ENCODE measurements at places on chromosomes 16 and 17.

GRCh38 chr16:66521951-66522771 lies 27.8 kb downstream of the TK2 start:
- no peak for DNase-seq

GRCh38 chr17:63066158-63066813 lies 100.3 kb downstream of the TANC2 start:
- DNase-seq, result no peak

DNA sequence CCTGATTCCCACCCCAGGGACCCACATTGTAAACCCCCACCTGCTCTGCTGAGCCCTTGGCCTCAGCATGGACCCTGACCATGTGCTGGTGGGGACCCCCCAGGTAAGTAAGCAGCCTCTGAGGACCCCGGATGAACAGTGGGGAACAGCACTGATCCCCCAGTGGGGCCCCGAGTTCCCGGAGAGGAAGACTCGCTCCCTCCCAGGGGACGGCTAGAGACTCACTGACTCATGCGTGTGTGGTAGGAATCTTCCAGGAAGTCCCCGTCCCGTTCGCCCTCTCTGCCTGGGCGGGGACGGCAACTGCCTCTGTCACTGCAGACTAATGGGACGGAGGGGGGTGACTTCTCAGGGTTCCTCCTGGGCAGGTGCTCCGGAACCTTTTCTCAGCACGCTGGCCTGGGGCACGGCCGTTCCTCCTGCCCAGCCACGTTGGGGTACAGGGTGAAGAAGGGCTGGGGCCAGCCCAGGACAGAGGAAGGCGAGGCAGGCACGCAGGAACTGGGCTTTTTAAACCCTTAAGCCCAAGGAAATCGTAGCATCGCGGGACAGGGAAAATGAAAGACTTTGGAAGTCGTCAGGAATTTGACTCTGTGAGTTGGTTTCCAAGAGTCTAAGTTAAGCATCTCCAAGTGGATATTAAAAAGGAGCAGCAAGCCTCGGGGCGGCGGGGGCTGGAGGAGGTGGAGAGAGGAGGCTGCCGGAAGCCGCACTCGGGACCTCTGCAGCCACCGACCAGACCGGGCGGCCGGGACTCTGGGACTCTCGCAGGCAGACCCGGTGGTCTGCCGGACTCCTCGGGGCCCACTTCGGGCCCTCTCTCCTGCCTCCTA lies 178.7 kb downstream of the SEC14L1 start:
- no peak for DNase-seq

GRCh38 chr17:4740025-4740351 lies 260 bp upstream of the CXCL16 start:
- no peak for DNase-seq

DNA sequence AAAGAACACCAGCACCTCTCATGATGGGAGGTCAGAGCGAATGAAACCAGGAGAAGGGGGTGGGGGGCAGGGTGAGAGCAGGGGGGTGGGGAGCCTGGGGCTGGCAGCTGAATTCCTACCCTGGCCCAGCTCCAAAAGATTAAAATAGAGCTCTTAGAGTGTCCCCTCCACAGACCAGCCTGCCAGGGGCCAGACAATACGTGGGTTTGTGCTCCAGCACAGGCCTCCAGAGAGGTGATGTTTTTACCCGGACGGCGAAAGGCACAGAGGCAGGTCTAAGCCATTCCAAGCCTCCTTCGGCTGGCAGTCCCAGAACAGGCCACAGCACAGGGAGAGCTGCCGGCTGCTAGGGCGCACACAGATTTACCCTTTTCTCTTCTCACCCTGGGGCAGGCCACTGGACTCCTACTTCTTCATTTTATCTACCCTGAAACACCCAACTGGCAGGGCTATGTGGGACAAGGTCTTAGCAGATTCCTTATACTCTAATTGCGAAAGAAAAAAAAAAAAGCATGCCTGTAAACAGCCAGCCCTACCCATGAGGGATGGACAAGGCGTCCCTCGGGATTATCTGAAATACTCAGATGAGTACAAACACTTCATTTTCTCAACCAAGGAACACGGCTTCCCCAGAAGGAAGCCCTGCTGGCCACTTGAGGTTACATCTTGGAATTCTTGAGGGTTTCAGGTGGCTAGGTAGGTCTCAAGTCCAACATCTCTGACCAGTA lies 71.9 kb upstream of the NOG start:
- no peak for DNase-seq

DNA sequence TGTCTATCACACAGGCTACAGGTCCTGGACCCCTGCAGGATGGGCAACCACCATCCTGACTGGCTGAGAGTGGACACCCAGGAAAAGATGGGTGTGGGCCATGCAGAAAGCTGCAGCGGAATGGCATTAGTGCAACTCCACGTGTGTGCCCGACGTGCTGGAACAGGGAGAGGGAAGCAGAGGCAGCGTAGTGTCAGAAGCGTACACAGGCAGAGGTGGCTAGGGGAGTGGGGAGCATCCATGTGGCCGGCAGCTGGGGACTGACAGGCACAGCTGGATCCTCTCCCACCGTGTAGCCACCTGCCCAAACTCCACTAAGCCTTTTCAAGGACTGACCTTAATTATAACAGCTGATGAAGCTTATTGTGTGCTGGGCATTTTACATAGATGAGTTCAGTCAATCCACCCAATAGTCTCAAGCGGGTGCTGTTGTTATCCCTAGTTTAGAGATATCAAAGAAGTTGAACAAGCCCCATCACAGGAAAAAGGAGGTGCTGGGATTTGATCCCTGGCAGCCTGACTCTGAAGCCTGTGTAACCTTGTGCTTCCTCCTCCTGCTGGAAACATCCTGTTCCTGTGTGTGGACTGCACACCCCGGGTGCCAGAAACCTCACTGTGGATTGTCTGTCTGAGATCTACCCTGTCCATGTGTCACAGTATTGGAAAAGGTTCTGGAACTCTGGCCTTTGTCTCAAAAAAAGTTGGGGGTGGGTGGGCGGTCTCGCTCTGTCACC lies 114.0 kb downstream of the PRKCA start:
- no peak for DNase-seq

DNA sequence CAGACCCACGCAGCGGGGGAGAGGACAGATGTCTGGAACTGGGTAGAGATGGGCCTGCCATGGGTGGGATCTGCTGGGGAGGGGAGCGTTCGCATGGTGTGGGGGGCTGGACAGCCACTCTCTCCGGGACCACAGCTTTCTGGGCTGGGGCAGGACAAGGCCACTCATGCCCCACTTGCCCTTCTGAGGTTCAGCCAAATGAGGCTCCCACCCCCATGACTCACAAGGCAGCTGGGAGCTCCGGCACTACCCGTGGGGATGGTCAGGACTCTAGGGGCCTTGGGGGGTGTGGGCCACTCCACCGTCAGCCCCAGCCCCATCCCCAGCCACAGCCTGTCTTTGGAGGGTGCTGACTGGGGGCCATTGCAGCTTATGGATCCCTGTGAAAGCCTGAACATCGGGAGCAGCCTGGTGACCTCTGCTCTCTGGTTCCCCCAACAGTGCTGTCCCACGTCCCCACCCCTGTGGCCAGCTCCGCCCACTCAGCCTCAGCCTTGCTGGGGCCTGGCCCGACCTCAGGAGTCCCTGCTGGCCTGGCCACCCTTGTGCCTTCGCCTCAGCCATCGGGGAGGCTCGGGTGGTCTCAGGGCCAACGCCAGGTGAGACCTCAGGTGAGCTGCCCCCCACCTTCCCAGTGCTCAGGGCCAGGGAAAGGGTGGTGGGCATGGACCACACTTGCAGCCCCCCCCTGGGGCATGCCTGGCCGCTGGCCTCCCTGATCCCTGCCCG lies 4.7 kb upstream of the CDH15 start:
- no peak for DNase-seq

- no peak for DNase-seq
Observed at GRCh38 chr16:61362585-61362984, 673.7 kb downstream of the CDH8 start.

- DNase-seq, result no peak
Observed at GRCh38 chr17:82434216-82434565, 15.8 kb upstream of the OGFOD3 start.

- DNase-seq, result no peak
Observed at GRCh38 chr16:87584271-87584670, 18.0 kb upstream of the JPH3 start.

- no peak for DNase-seq
Observed at GRCh38 chr16:88047462-88047861, 96.2 kb downstream of the BANP start.

DNA sequence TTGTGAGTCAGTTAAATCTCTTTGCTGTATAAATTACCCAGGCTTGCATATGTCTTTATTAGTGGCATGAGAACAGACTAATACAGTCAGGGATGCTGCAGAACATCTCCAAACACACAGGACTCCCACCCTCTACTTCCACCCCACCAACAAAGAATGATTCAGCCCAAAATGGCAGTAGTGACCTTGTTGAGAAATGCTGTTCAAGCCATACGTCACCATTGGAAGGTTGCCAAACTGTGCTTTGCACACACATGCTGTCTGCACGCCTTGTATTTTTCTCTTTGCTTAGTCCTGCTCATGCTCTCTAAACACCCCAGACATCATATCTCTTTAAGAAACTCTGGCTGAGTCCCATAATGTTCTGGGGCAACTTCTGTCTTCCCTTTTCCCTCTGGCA lies 589.6 kb downstream of the WWOX start:
- DNase-seq, result peak; percentile 25

DNA sequence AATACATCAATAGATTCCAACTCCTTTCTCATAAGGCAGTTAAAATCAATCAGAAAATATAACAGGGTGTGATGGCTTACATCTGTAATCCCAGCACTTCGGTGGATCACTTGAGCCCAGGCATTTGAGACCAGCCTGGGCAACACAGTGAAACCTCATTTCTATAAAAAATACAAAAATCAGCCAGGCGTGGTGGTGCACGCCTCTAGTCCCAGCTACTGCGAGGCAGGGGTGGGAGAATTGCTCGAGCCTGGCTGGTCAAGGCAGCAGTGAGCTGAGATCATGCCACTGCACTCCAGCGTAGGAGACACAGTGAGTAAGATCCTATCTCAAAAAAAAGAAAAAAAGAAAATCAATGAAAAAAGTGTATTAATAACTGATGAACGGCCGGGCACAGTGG lies 258.6 kb downstream of the NTN1 start:
- no peak for DNase-seq

GRCh38 chr16:67392301-67393059 lies 818 bp downstream of the TPPP3 start:
- no peak for DNase-seq

DNA sequence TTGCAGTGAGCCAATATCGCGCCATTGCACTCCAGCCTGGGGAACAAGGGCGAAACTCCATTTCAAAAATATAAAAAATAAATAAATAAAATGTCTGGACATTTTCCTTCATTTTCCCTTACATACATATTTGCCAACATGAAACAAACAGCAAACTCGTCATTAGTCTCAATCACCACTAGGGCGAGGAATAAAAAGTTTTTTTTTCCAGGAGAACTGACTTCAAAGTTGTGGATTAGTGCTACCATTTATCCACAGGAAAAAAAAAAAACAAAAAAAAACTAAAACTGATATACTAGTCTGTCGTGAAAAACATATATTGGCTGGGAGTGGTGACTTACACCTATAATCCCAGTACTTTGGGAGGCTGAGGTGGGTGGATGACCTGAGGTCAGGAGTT lies 77.0 kb upstream of the MTMR4 start:
- no peak for DNase-seq

- DNase-seq, result no peak
Observed at GRCh38 chr16:17578981-17579874, 108.5 kb upstream of the XYLT1 start.

DNA sequence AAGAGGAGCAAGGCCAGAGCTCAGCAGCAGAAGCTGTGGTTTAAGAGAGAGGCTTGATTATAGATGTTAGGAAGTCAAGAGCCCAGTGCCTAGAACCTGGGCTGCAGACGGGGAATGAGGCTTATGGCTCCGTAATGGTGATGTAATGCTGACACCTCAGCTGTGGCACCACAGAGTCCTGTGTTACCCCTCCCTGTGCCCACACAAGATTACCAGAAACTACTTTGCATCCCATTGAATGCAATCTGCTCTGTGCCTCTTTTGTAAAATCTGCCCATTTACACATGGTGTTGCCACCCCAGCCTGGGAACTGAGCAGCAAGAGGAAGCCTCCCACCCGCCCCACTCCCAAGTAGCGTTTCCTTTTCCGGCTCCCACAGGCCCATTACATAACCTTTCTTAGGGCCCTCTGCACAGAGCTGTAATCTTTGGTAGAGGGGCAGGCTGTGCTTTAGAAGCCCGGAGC lies 57.0 kb downstream of the PITPNC1 start:
- DNase-seq, result no peak

GRCh38 chr16:80123189-80123588 lies 417.6 kb upstream of the DYNLRB2 start:
- no peak for DNase-seq

- DNase-seq, result no peak
Observed at GRCh38 chr17:73623818-73624217, 20.4 kb downstream of the SDK2 start.

- DNase-seq, result no peak
Observed at GRCh38 chr17:40345161-40345993, 19.2 kb downstream of the GJD3 start.

GRCh38 chr17:55625521-55625920 lies 97.1 kb downstream of the TMEM100 start:
- no peak for DNase-seq

DNA sequence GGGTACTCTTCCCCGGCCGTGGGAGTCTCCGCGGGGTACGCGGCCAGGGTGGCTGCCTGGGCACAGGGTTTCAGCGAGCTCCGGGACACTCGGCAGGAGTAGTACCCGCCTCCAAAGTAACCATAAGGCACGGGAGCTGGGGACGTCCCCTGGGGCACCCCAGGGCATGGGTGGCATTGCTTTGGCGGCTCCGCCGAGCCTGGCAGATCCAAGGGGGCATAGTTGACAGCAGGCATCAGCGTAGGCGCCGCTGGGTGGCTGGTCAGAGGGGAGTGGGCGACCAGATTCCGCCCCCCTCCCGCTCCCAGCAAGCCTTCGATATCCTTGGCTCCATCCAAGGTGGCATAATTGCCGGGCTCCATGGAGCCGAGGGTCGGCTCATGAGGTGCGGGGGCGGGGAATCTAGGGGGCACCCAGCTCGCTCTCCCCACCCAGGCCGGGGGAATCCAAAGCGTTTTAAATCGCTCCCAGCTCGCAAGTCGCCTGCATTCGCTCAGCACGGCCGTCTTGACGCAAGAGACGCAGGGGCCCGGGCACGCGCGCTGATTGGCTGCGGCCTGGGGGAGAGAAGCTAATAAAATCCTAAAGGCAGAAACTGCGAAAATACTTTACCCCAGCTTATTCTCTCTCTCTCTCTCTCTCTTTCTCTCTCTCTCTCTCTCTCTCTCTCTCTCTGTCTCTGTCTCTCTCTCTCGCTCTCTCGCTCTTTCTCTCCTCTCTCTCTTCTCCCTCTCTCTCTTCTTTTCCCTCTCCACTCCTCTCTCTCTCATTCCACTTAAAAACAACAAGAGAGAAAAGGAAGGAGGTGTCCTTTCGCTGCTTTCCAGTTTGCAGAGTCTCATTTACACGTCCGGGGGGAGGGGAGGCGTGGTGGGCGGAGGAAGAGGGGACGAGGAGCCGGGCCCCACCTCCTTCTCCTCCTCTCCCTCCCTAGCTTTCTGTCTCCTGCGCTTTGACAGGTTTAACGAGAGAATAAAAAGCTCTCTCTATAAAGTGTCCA lies at the start of gene HOXB13:
HOXB13 (minus strand) TSS at position 519 of the 1,000 bp plus-strand sequence; CDS start at position 362, 157 bp downstream.
- DNase-seq, result peak; percentile 64

- DNase-seq, result no peak
Observed at GRCh38 chr16:66894055-66894454, 13.7 kb downstream of the PDP2 start.

Data from DMS153 (cell line).